ENCODE measurements at places on chromosomes 1 and 21.

DNA sequence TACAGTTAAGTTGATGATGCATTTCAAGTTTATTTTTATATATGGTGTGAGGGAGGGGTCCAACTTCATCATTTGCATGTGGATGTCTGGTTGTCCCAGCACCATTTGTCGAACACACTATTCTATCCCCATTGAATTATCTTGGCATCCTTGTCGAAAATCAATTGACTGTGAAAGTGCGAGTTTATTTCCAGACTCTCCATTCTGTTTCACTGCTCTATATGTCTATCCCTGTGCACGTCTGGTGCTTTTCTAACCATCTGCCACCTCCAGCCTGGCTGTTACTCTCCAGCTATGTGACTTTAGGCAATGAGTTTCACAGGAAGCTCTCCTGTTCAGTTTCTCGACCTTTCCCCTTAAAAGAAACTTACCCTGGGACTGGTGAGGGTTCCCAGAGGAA, 137.1 kb upstream of the KLHDC7A start:
- no peak for DNase-seq

DNA sequence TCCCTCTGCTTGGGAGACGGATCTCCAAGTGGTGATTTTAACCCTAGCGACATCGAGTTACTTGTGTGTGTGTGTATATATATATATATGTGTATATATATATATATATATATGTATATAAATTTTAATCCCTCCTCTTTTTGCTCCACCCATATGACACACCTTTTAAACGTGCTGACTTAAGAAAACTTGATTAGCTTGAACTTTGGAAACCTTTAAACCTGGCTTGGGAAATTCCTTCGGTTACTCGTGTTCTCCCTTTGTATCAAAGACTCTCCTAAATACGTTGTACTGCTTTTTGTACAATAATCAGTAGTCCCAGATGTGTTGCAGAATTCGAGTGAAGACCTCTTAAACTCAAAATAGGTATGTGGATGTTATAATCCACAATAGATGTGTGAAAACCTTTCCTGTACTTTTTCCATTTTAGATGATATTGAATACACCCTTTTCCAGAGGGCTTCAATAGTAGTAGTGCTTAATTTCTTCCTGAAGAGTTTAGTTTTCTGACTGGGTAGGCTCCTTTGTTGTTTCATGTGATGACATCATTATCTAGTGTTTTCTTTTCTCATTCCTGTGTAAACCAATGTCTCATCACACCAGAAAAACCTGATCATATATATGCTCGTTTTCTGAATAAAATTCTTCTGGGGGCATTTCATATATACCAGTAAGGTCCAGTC, 1.4 kb downstream of the RNF11 start:
- peak; percentile 63 for DNase-seq

DNA sequence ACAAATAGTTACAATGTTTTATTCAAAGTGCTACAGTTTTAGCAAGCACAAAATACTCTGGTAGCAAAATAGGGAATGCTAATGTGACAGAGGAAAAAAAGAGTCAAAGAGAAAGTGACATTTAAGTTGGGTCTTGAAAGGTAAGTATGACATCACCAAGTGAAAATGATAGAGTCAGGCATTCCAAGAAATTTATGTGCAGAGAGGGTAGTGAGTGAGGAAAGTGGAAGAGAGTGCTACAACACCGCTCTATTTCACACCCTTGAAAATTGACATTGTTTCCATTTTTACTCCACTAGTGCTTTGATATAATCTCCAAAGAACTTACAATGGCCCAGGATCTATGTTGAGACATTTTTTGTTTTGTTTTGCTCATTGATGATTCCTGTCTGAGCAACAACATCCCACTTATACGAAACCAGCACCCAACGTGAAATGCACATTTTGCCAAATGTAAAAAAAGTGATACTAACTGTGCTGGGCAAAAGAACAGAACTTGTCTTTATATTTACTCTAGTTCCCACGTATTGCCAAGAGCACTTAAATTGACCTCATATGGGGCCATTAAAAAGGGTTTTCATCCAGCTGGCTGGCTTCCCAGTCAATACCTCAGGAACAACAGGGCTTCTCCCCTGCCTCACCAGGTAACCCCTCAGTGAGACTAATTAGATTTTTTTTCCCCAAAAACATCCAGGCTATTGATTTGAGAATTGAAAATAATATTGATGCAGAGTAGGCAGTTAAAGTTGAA, 206.3 kb upstream of the NR5A2 start:
- DNase-seq: peak; percentile 79

- no peak for DNase-seq
Measured at GRCh38 chr1:31934706-31935629, 3.2 kb downstream of the PTP4A2 start.

DNA sequence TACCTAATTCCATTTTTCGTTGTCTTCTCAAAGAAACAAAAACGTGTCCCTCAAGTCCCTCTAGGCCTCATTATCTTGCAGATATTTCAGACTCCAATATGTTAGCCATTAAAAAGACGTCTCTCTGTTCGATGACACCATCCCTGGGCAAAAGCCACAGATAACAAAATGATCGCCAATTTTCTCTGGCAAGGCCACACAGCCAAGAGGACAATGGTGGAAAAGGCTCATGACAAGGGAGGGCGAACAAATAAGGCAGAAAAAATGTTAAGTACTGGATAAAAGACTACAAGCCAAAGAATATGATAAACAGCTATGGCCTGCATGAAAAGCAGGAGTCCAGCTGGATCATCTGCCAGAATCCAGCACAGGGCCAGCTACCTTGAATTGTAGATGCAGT, 82.9 kb downstream of the TBX15 start:
- no peak for DNase-seq

DNA sequence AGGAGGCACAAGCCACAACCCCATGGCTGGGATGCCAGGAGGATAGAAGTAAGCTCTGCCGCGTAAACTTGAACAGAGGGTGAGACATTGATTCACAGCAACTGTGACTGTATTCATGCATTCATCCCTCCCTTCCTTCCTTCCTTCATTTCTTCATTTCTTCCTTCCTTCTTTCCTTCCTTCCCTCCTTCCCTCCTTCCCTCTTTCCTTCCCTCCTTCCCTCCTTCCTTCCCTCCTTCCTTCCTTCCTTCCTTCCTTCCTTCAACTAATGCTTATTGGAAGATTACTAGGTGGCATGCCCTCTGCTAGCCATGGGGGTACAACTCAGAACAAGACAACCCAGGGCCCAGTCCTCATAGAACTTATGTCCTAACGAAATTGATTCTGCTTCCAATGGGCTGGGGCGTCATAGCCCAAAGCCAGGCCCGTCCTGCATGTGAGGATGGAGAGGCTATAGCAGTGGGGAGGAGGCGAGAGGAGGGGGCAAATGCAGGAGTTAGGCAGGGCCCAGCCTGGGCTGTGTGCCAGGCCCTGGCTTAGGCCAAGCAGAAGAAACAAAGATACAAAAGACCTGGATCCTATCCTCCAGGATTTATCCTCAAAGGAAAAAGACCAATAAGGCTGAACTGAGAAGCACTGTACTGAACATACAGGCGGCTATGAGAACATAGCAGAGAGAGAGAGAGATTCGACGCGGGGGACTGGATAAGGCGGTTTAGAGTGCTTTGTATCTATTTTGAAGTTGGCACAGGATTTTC, 24.4 kb upstream of the PAXBP1 start:
- DNase-seq: no peak

- DNase-seq: no peak
Measured at GRCh38 chr1:86487131-86487810, 18.5 kb downstream of the CLCA1 start.

DNA sequence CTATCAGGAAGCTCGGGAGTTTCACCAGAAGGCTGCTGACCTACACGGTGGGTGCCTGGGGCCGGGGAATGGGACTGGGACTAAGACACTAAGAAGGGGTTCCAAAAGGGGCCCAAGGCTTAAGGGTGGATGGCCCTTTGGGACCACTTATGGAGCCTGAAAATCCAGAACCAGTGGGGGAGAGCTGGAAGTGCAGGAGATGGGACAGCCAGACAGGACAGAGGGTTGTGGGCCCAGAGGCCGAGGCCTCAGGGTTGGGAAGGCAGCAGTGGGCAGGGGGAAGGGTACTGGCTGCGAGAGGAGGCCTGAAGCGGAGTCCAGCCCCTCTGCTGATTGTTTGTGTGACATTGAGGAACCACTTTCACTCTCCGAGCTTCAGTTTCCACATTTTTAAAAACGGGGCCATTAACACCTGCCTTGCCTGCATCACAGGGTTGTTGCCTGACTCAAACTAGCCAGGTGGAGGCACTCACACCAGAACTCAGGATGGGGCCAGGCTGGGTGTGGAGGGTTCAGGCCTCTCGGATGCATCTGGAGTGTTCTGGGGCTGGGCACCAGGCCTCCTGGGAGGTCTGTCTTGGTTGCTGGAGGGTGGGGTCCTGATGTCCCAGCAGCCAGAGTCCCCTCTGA, 3.0 kb downstream of the TTC24 start:
- no peak for DNase-seq

DNA sequence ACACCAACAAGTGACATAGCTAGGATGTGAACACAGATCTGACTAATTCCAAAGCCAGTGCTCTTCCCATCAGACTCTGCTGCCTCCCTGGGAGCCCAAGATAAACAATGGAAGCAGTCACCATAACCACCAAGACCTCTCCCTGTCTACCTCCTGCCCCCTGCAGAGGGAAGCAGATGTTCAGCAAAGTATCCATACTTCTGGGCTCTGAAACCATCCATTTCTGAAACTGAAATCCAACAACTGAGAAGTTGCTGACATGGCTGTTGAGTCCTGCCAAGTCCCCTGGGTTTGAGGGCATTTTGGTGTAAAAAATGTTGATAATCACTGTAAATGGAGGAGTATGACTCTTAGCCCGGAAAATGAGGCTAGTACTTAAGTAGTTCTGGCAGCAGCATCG, 102.1 kb downstream of the TYW3 start:
- no peak for DNase-seq

DNA sequence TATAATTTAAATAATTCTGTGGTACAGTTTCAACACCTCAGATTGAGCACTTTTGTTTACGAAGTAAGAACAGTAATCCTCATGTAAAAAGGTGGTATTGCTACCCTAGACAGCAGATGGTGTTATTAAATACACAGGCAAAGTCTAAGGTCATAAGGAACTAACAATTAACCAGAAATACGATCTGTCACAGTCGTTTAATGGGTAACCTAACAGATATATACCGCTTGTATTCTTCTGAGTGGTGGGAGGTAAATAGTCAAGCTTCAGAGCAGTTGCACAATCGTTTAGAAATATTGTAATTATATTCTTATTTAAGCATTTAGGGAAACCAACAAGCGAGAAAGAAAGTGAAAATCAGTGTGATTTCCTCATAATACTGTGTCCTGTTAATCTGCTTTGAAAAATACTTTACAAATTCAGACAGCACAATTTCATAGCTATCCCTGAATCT, 9.8 kb upstream of the IRF2BP2 start:
- DNase-seq: no peak

- DNase-seq: peak; percentile 53
Measured at GRCh38 chr1:200526709-200527612, 93.6 kb downstream of the KIF14 start.

DNA sequence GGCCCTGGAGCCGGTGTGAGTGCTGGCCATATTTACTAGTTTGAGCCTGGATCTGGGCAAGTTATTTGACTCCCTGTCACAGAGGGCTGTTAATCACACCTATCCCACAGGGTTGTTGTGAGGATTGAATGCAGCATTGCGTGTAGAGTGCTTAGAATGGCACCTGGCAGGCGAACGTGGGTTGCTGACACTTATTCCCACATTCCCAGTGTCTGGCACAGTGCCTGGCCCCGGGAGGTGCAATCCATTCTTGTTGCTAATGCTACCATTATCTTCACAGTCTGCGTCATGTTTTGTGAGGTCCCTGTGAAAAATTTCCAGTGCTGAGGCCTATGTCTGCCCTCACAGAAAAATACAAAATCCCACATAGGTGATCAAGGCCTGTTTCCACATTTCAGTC, 66.1 kb downstream of the CD2 start:
- peak; percentile 40 for DNase-seq

- DNase-seq: no peak
Measured at GRCh38 chr1:119279456-119280381, 88.9 kb upstream of the HAO2 start.

DNA sequence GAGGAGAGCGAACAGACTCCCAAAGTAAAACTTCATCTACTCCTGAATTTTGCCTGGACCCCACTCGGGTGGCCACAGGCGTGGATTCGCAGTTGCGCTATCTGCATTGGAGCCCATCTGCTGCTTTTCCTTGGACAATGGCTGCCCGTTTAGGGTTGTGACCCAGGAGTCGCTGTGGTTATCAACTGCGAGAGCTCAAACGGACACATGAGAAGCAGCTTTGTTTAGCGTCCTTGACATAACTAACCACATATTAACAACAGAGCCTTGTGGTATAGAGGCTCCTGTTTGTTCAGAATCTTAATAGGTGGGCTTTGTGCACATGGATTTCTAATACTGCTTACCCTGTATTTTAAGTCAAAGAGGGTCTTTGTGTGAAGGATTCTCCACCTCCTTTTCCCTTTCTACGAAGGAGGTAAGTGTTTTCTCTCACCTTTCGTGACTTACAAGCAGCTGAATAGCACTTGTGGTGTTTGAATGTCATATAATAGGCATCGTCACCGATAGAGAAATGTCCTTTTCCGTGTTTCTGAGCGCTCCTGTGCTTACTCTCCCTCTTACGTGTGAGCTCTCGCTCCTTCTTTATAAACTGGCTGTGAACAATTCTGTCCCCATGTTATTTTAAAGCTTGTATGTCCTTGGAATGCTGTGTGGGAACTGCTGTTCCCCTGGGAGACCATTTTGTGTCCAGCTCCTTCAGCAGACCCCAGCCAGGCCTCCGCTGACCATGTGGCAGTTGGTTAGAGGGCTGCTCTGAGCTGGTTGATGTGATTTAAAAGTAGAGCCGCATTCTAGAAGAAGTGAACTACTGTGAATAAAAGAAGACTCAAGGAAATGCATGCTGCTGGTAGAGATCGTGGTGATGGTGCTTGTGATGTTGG, 441.4 kb downstream of the RPS6KC1 start:
- no peak for DNase-seq

DNA sequence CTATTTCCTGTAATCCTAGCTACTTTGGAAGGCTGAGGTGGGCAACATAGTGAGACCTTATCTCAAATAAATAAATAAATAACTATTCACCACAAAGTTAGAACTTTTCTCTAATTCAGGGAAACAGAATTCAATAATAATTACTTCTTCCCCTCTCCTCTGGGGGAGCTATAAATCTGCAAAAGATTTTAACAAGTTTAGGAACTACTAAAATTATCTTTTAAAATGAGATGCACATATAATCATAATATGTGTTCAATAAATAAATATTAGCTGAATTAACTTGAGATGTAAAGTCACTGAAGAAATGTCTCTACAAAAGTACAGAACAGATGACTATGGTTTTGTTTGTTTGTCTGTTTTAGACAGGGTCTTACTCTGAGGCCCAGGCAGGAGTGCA, 14.1 kb downstream of the WDR47 start:
- DNase-seq: no peak

DNA sequence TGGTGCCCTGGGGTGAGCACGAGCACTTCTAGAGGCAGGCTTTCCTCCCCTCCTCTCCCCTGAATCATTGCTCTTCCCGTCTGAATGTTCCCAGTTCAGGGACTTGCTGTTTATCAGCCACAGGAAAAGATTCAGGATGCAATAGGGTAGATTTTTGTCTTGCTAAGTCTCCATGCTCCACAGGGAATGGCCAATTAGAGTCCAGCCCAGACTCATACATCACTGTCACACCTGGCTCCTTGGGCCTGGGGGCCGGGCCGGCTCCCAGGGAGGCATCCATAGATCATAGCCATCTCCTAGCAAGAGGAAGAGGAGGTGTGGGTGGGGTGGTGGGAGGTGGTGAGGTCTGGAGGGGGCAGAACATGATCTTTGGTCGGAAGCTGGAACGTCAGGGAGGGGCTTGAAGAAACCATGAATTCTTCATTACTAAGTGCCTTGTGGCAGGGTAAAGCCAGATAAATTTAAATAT, 83.4 kb downstream of the LRRN2 start:
- DNase-seq: no peak

Data from NCI-H1417 (cell line).